Stimulated activated CD4-positive, alpha-beta T cell treated with anti-CD3 and anti-CD28 coated beads, Interleukin-1b, Interleukin-23, amount 100 ng/mL, for 1 hour (primary cell): ENCODE measurements at places on chromosomes 11 and 22.

DNA sequence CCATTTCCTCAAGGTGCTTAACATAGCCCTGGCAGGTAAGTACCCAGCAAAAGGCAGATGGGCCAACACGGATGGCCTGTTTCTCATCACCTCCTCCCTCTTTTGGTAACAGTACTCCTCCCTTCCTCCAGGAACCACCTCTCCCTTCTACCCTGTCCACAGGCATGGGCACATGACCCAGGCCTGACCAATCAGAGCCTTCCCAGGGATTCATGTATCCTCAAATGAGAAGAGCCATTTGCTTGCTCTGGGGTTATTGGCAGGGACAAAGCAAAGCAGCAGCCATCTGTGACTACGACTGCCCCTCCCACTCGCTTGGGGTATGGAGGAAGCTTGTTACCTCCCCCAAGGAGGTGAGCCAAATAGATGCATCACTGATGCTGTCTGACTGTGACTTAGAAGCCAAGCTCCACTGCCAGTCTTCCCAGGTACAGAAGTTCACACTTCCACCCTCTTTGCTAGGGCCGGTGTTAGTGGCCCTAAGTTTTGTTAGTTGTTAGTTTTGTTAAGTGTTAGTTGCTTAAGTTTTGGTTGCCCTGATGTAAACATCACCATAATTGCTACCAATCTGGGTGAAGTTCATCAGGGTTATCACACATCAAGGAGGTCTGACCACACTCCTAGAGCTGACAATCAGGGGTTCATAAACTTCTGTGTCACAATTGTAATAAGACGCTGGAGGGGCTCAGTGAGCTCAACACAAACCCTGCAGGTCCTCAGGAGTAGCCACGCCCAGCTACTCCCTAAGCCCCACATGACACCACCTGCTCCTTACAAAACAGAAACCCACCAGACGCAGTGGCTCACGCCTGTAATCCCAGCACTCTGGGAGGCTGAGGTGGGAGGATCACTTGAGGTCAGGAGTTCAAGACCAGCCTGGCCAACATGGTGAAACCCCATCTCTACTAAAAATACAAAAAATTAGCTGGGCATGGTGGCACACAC is 57.3 kb downstream of the ARFGAP3 start:
- no peak for DNase-seq

GRCh38 chr11:225734-226453 is 10.2 kb downstream of the SIRT3 start:
- DNase-seq = no peak

GRCh38 chr22:39616051-39616450 is 45.5 kb downstream of the CACNA1I start:
- no peak for DNase-seq

- DNase-seq = no peak
These were observed 214.5 kb downstream of the BARX2 start for GRCh38 chr11:129590030-129590752.

- DNase-seq = no peak
These were observed 333.0 kb upstream of the DDI1 start for GRCh38 chr11:103703437-103703836.

DNA sequence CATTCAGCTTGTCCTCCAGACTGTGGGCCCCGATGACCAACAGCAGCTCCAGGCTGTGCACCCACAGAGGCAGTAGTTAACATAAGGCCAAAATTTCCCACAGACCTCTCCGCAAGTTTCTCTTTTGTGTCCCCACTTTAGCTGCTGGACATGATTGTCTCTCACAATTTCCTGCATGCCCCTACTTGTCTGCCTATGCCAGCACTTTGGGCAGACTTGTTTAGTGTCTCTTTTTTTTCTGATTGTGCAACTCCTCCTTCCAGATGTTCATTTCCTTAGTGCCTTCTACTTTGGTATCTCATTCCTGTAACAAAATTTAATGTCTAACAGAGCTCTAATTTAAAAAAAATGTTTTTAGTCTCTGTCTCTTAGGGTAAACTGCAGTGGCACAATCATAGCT is 23.8 kb upstream of the SCN3B start:
- no peak for DNase-seq

GRCh38 chr11:64396079-64396591 is 37.2 kb downstream of the RPS6KA4 start:
- no peak for DNase-seq

- DNase-seq = no peak
These were observed 169.1 kb downstream of the NXPE2 start for GRCh38 chr11:114847306-114847975.

DNA sequence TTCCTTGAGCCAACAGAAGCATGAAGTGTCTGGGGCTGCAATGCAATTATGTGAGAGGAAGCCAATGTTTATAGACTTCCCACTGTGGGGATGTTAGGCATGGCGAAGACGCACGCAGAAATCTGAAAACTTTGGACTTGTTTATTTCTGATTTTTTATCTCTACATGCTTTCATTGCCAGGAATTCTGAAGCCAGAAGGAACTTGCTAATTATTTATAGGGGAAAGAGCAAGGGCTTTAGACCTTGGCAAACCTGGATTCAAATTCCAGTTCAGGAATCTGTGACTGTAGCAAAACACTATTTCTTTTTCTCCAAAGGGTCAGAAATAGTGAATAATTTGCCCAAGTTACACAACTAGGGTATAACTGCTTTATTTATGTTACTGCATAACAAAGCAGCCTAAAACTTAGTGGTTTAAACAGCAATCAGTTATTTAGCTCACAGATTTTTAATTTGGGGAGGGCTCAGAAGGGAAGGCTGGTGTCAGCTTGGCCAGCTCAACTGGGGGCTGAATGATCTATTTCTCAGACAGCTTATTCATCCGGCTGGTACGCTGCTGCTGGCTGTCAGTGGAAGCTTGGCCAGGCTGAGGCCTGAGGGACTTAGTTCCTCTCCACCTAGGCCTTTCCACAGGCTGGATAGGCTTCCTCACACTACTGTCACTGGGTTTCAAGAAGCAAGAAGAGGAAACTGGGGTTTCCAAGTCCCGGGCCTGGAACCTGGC is 1.9 kb upstream of the OR6Q1 start:
- DNase-seq = no peak
